ENCODE measurements at places on chromosomes 5 and 9. TPM values are rescaled to one million over a fixed set of nuclear protein-coding genes. Genes with fewer than 3 reads are reported as not detected.

DNA sequence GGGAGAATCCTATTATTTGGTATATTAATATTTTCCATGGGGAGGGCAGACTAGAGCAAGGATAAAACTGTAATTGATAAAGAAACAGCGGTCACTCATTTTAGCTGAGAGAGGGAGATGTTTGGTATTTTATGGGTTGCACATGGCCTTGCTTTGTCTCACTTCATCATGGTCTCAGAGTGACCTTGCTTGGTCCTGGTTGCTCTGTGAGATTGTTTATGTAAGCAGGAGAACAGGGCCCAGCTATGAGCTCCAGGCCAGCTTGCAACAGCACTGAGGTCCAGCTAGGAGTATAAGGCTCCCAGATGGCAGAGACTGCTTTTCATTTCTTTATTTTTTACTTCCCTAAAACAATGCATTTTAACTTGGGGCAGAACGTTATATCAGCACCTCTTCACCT lies 50.7 kb downstream of the ZNF622 start:
- no peak for DNase-seq

DNA sequence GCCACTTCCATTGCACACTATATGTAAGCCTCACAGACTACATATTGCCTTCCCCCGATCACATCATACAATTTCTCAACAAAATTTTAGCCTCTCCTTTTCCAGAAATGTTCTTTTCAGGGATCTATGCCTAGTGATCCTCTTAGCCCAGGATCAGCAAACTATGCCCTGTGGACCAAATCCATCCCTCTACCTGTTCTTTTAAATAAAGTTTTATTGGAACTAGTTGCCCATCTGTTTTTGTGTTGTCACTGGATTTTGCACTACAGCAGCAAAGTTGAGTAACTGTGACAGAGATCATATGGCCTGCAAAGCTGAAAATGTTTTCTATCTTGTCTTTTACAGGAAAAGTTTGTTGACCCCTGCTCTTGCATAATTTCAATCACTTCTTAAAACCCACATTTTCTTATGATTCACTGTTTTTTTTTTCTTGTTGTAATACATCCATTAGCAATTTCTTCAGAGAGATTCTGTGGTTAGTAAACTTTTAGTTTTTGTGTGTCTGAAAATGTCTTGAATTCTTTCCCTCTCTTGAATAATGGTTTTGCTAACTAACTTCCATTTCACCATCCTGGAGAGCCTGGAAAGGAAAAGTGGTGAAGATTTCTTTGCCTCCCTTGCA lies 7.1 kb downstream of the TXNDC8 start:
- no peak for DNase-seq

GRCh38 chr5:2465383-2465782 lies 286.1 kb downstream of the IRX2 start:
- no peak for DNase-seq

GRCh38 chr5:134029156-134029555 lies 24.4 kb upstream of the VDAC1 start:
- DNase-seq: no peak

DNA sequence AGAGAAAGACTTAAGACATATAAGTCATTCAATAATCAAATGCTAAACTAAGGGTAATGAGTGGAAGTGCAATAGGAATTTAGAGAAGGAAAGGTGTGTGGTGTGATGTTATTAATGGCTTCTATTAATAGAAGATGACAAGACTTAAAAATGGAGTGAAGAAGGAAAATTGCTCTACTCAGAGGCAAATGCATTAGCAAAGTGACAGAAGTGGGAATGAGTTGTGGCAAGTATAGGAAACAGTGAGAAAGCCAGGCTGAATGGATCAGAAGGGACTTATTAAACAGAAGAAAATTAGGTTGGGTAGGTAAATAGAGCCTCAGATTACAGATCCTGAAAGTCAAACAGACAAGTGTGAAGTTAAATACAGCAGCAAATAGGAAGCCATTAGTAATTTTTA lies 5.7 kb downstream of the SKIC3 start:
- no peak for DNase-seq

DNA sequence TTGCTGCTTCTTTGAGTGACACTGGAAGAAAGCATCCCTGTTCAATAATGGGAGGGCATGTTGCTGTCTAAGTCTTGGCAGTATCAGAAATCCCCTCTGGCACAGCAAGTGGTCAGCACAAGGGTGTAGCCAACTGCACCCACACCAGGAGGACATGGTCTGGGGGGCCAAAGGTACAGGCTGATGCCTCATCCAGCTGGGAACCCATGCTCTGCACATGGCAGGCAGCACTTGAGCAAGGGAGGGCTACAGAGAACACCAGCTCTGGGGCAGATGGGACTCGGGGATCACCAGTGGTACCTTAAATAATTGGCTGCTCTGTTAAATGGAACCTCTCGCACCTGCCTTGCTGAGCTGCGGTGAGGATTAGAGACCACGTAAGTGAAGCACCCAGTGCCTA lies 265.2 kb downstream of the SYK start:
- no peak for DNase-seq

GRCh38 chr9:135069558-135070197 lies 17.8 kb upstream of the OLFM1 start:
- no peak for DNase-seq

- peak; percentile 94 for DNase-seq
Measured at GRCh38 chr5:41843456-41844370, 26.5 kb downstream of the OXCT1 start.

DNA sequence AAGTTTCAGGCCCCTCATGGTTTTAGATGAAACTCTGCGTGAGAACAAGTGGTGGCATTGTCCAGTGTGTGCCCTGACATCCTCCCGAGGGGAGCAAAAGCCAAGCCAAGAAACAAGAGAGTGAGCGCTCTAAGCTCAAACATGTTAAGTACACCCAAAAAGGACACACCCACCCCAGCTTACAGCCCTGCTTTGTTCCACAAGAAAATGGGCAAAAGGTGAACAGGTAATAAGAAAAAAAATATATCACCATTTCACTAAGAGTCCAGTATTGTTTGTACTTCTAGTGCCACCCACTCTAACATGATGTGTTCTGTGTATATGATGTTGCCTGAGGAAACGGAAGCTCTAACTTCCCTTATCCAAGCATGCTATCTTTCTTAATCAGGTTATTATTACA lies 278.2 kb downstream of the SLIT3 start:
- no peak for DNase-seq

DNA sequence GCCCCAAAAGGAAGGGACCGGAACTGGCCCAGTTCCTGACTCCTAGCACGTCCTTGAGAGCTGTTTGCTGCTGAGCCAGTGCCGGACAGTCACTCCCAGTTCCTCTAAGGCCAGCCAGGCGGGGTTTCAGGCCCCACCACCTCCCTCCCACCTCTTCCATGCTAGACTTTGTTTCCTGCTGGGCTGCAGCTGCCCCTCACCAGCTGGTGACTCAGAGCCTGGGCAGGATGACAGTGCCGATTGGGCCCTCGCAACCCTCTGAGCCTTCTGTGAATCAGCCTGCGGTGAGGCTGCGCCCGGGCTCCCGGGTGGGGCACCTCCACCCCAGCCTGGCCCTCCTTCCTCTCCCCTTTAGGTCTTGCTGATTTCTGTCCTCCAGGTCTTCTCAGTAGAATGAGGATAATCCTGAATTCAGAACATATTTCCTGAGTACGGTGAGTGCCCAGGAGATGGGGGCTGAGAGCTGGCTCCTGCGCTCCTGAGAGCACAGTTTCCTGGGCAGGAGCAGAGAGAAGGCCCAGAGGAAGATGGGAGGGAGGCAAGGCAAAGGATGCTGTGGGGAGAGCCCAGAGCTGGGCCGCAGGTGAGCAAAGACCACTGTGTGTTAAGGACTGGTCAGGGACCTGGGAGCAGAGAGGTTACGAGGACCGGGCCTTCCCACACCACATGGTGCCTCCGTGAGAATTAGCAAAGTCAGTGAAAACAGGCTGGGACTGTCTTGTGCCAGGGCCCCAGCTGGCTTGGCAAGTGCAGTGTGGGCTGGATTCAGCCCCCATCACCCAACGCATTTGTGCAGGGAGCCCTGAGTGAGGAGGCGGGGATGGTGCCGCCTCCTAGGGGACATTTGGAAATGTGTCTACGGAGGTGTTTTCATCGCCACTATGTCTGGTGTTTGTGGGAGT lies 32.9 kb upstream of the STXBP1 start:
- no peak for DNase-seq

The RFESD gene
- 6.2 TPM for total RNA-seq

The AMBP gene
- not detected for total RNA-seq

The SH3PXD2B gene
- 18.3 TPM for total RNA-seq

The PDCD1LG2 gene
- 0.50 TPM for total RNA-seq
